ENCODE measurements at places on chromosomes 12 and 14.

GRCh38 chr12:51196547-51196946 is 21.3 kb downstream of the POU6F1 start:
- DNase-seq: no peak

- DNase-seq: peak; percentile 40
Observed at GRCh38 chr14:20469890-20470602, 840 bp downstream of the PNP start.

- DNase-seq: no peak
Observed at GRCh38 chr12:65663648-65664047, 160.6 kb upstream of the HMGA2 start.

DNA sequence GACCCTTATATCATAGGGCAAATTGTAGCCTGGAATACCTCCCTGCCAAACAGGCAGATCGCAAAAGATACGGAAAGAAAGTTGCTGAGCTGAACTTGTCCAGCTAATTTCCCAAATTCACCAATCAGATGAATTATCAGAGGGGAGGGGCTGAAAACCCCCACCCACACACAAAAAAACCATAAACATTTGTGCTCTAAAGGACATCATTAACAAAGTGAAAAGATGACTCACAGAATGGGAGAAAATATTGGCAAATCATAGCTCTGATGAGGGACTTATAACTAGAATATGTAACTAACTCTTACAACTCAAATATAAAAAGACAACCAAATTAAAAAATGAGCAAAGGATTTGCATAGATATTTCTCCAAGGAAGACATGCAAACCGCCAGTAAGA is 36.3 kb downstream of the PTHLH start:
- no peak for DNase-seq

DNA sequence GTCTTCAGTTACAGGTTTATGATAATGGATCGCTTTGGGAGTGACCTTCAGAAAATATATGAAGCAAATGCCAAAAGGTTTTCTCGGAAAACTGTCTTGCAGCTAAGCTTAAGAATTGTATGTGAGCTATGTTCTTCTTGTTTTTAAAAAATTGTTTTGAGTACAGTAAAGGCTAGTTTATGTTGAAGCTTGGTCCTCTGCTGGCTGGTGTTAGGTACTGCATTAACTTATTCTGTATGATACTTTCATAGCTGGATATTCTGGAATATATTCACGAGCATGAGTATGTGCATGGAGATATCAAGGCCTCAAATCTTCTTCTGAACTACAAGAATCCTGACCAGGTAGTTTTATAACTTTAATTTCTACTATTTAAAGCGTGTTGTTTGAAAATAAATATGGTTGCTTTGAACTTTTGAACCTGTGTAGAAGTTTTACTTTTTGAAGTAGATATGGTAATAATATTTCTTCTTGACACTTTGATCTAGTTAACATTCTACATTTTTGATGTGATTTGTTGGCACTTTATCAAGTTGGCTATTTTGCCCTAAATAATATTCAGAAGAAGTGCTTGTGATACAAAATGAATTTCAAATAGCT is 55.7 kb downstream of the VRK1 start:
- peak; percentile 45 for DNase-seq
